ENCODE measurements at places on chromosomes 13 and 19. TPM values are rescaled to one million over a fixed set of nuclear protein-coding genes. Genes with fewer than 3 reads are reported as not detected.

DNA sequence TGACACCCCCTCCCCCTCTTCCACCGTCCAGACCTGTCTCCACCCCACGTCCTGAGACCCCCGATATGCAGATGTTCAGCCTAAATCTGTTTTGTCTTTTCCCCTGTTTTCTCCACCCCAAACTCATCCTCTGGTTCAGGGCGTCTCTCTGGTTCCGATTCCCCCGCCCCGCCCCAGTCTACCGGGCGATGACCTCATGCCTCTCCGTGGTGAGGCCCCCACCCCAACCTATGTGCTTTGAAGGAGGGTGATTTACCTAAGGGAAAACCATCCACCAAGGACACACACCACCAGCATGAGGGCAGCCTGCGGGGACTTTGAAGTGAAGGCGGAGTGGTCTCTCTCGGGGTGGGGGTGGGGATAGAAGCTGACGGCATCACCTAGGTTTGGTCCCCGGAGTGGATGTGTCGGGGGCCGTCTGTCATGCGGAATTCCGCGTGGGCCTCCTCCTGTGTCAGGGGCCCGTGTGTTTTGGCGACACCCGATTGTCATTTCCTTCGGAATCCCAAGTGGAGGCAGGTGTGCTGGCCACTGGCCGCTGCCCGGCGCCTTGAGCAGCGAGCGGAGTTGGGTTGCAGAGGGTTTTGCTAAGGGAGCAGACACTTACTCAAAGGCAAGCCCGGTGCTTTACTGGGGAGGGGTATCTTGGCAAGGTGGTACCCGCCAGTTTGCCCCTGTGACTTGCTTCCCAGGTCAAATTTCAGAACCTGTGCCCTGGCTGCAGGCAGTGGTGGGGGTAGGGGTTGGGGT lies 1.4 kb downstream of the FZR1 start:
- peak; percentile 28 for DNase-seq

GRCh38 chr19:48363500-48363809 lies 285 bp downstream of the TMEM143 start:
- no peak for DNase-seq

- DNase-seq = no peak
Measured at GRCh38 chr13:94030415-94031119, 448.9 kb downstream of the DCT start.

- no peak for DNase-seq
Measured at GRCh38 chr19:34480491-34480890, 1.1 kb upstream of the WTIP start.

Gene EDNRB
- 112 TPM for total RNA-seq

Gene ZNF442
- total RNA-seq = 2.7 TPM

- DNase-seq = peak; percentile 67
Measured at GRCh38 chr13:39811051-39811450, 155.6 kb downstream of the COG6 start.

DNA sequence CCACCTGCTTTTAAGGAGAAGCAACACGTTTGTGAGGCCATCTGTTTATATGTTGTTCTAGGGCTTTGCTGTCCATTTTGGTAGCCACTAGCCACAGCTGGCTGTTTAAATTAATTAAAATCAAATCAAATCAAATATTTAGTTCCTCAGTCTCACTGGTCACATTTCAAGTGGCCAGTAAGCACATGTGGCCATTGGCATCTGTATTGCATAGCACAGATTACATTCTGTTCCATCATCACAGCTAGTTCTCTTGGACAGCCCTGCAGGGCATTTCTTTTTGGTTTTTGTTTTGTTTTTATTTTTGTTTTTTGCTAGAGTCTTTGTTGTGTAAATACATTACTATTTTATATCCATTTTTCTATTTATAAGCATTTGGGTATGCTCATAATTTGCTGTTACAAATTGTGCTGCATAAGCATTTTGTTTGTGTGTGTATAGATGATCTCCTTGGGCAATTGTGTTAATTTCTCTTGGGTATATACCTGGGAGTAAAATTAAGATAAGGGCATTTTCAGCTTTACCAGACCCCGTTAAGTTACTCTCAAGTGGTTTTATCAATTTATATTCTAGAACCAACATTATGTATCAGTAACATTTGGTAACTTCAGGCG lies 31.3 kb downstream of the SAE1 start:
- no peak for DNase-seq

DNA sequence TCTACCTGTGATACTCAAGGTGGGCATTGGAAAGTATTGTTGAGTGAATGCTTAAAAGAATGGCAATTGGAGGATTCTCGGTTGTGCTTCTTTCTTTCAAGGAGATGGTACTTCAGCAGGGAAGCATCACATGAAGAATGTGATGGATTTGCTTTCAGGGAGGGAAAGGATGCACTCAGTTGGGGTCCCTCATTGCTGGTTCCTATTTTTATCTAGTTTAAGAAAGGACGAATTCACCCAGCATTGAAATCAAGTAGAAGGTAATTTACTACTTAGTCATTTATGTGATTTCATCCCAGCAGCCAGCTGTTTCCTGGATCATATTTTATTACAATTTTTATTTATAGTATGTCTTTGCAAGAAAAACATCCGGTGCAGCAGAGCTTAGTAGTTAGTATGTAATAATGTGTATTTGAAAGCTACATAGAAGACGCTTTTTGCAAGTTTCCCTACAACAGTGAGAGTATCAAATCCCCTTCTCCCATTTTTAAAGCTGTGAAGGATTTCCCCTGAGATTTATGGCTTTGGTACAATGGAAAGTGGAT lies 417.9 kb downstream of the GPC5 start:
- peak; percentile 3 for DNase-seq

Gene KLK15
- total RNA-seq = not detected
